Muscle of arm (tissue), 14 donors: ENCODE measurements at places on chromosomes 6 and 20. TPM values are rescaled to one million over a fixed set of nuclear protein-coding genes. Genes with fewer than 3 reads are reported as not detected.

ME1 gene
- not detected for polyA plus RNA-seq

TREML2 gene
- not detected for polyA plus RNA-seq

POPDC3 gene
- polyA plus RNA-seq, result 89.5 TPM

NAPB gene
- 9.2 TPM for polyA plus RNA-seq

ARFGEF3 gene
- polyA plus RNA-seq, result 0.79 TPM

LAMA5 gene
- polyA plus RNA-seq, result 61.8 TPM

NOX3 gene
- polyA plus RNA-seq, result not detected

IL17F gene
- not detected for polyA plus RNA-seq

KHDRBS2 gene
- polyA plus RNA-seq, result 0.20 TPM

LST1 gene
- 5.5 TPM for polyA plus RNA-seq

MEP1A gene
- not detected for polyA plus RNA-seq

VSTM2L gene
- polyA plus RNA-seq, result not detected

ADGRF5 gene
- polyA plus RNA-seq, result 25.8 TPM

LY86 gene
- 1.9 TPM for polyA plus RNA-seq

NQO2 gene
- polyA plus RNA-seq, result 20.7 TPM

CENPQ gene
- 7.8 TPM for polyA plus RNA-seq
